ENCODE measurements at places on chromosomes 4 and X. TPM values are rescaled to one million over a fixed set of nuclear protein-coding genes. Genes with fewer than 3 reads are reported as not detected.

PF4V1 gene
- not detected for total RNA-seq

MAGEA2B gene
- not detected for total RNA-seq

LRIT3 gene
- not detected for total RNA-seq

ATG4A gene
- total RNA-seq, result 21.4 TPM

PPBP gene
- total RNA-seq, result not detected

CCDC149 gene
- 14.2 TPM for total RNA-seq

F9 gene
- not detected for total RNA-seq

Data from left colon (tissue), 2 donors.